Forelimb muscle (tissue), 1 donor: ENCODE measurements at places on chromosomes 2 and 18. TPM values are rescaled to one million over a fixed set of nuclear protein-coding genes. Genes with fewer than 3 reads are reported as not detected.

DSG2 gene
- 4.9 TPM for polyA plus RNA-seq

CFC1 gene
- not detected for polyA plus RNA-seq

NOL4 gene
- polyA plus RNA-seq, result 0.09 TPM

NAPG gene
- polyA plus RNA-seq, result 17.6 TPM

CAVIN2 gene
- 33.8 TPM for polyA plus RNA-seq

IL36A gene
- not detected for polyA plus RNA-seq

BMP10 gene
- not detected for polyA plus RNA-seq
